T-helper 1 cell (primary cell): ENCODE measurements at places on chromosomes 5 and 9.

DNA sequence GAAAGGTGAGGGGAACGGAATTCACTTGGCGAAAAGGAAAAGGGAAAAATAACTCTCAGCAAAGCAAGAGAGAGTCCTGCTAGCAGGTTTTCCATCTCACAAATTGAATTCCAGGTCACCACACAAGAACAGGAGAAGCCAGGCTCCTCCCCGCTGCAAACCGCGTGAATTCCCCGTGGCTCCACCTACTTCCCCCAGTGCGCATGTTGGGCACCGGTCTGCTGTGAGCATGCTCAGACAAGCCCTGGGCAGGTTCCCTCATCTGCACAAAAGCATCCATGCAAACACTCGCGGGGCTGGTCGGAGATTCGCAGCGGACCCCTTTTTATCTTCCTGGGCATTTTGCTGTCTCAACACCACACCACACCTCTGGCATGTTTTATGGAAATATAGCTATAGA is 58.5 kb upstream of the S1PR3 start:
- DNase-seq = no peak

DNA sequence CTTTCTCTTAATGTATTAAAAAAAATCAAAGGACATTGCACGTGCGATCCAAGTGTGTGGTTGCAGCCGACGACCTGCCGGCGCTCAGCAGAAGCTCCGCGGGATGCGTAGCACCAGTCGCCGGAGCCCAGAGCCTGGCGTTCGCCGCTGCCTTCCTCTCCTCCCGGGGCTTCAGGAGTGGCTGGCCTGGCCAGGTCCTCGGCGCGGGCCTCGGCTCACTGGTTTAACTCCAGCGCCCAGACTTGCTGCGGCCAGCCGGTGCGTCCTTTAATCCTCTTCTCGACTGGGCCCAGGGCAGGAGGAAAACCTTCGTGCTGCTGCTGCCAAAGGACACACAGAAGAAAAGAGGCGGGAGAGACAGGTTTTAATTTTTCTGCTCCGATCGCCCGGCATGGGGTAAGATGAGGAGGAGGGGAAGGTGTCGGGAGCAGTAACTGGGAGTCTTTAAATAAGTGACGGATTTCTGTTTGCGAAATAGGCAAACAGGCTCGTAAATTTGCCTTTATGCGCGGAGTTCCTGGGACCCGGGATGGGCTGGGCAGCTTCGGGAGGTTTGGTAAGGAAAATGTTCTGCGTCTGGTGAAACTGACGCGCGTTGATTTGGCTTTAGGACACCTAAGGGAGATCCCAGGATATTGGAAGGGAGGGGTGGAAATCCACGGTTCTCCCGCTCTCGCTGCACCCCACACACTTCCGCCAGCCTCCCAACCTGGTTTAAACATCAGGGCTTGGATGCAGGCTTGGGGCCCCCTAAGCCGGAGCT is 2.3 kb downstream of the HAND1 start:
- no peak for DNase-seq

- no peak for DNase-seq
Observed at GRCh38 chr5:88256872-88257271, 11.8 kb downstream of the TMEM161B start.

DNA sequence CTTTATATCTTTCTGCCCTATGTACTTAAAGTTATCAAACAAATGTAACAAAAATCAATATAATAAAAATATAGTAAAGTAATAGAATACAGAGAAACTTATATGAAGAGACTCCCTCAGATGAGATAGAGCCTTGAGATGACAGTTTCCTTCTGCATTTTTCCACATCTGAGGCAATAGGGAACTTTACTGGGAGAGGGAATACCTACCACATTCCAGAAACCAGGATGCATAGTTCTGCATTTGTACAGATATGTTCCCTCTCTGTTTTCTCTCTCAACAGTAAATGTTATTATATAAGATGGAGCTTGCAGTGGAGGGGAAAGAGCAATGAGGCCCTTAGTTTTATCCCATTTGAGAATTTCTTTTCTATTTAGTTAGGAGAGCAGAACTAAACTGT is 109.6 kb upstream of the KCNN2 start:
- DNase-seq = no peak

GRCh38 chr9:80085668-80086067 is 513.9 kb downstream of the TLE4 start:
- no peak for DNase-seq

GRCh38 chr5:56142614-56143372 is 90.3 kb downstream of the ANKRD55 start:
- no peak for DNase-seq

GRCh38 chr5:38291355-38291754 is 33.0 kb downstream of the EGFLAM start:
- DNase-seq = no peak

DNA sequence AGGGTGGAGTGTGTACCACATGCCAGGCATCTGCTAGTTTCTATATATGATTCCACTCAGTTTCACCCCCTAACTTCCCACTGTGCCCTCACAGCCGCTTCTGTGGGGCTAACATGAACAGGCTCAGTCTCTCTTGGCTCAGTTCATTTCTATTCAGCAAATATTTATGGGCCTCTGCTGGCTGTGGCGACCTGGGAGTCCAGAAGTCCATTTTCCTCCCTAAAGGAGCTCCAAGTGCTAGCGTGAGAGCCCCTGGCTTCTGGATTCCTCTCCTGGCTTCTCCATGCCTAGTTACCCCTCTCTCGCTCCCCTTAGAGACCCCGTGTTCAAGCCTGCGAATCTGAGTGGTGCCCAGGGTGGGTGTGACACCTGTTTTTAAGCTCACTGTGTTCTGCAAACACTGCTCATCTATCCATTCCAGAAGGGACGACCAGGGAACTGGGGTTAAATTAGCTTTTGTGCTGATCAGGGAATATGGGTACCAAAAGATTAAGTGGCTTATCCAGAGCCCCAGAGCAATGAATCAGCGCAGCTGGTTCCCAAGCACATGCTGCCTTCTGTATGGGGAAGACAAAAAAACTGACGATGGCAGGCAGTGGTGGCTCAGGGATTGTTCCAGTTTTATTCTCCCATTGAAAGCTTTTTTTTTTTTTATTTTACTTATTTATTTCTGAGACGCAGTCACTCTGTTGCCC is 57.6 kb downstream of the HMCN2 start:
- DNase-seq = no peak
